GM04504 (cell line): ENCODE measurements at places on chromosomes 16 and 17.
A peak's percentile ranks its signal among the peaks of the same experiment; 100 is the strongest.

GRCh38 chr16:86211800-86212199 lies 298.5 kb upstream of the FOXF1 start:
- DNase-seq, result no peak

DNA sequence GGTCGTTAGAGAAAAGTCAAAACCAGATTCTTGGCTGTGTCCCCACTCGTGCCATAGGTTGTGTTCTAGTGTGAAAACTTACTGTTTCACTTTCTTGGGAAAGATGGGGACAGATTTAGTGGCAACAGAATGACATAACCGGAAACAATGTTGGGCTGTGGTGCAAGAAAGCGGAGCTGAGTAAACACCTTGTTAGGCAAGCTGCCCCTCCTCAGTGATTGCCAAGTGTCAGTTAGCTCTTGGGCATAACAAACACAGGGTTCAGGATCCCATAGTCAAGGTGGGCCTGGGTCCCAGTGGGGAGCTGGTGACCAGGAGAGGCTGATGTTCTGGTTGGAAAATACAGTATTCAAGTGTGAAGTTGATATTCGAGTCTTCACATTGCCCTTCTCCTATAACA lies 15.4 kb downstream of the UBN1 start:
- DNase-seq, result peak; percentile 9

- DNase-seq, result no peak
Measured at GRCh38 chr17:29032857-29033197, 10.1 kb upstream of the PIPOX start.

DNA sequence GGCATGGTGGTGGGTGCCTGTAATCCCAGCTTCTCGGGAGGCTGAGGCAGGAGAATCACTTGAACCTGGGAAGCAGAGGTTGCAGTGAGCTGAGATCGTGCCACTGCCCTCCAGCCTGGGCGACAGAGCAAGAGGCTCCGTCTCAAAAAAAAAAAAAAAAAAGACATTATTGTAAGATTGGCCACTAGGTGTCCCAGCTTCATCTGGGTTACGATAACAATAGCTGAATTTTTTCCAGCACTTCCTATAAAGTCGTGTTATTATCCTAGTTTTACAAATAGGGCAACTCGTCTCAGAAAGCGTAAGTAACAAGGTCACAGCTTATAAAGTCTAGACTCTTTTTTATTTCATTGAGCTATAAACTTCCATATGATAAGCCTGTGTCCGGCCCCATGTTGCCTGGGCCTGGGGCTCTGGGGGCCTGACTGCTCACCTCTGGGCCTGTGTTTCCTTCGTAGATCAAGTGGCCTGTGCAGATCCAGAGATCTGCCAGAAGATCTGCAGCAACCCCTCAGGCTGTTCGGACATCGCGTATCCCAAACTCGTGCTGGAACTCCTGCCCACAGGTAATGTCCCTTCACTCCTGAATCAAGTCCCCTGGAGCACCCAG lies 60.5 kb downstream of the SLC5A11 start:
- DNase-seq, result peak; percentile 1

DNA sequence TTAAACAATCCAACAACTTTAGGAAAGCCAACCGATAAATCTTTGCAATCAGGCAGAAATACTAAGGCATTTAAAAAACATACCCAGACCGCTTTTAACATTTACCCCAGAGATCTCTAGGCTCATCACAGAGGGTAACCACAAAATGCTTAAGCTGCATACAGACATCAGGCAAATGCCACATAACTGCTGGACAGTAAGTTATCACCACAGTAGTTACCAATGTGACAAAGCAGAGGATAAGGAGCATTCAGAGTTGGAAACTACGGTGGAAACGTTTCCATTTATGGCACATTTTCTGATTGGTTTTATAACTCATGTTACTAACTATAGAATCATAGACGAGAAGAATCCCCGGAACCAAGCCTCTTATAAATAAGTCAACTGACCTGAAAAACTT lies 77.5 kb downstream of the KANSL1 start:
- DNase-seq, result no peak

DNA sequence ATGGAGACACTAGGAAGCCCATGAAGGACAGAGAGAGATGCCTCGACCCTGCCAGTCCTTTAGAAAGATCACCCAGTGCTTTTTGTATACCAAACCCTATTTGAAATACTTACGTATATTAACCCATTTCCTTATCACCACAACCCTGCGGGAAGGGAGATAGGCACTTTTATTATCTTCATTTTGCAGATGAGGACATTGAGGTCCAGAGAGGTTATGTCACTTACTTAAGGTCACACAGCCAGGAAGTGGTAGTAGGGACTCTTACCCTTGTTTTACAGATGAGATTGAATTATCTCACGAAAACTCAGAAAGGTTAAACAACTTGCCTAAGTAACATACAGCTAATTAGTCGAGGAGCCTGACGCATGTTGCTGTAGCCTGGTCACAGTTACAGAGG lies 38.2 kb downstream of the IL4R start:
- no peak for DNase-seq

- no peak for DNase-seq
Measured at GRCh38 chr16:984121-984694, 2.6 kb downstream of the SOX8 start.

DNA sequence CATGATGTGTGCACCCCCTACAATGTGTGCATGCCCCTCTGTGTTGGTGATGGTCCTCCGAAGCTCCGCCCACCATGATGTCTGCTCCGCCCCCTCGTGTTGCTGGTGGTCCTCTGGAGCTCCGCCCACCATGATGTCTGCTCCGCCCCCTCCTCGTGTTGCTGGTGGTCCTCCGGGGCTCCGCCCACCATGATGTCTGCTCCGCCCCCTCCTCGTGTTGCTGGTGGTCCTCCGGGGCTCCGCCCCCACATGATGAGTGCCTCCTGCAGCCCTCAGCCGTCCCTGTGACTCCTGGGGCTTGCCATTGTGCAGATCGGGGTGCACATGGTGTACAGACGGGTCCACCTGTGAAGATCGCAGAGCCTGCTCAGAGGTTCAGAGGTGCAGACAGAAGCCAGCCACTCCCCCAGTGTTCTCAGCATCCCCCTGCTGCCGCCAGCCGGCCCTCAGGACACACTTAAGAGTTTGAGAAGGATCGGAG lies 129.1 kb upstream of the CHMP6 start:
- no peak for DNase-seq

DNA sequence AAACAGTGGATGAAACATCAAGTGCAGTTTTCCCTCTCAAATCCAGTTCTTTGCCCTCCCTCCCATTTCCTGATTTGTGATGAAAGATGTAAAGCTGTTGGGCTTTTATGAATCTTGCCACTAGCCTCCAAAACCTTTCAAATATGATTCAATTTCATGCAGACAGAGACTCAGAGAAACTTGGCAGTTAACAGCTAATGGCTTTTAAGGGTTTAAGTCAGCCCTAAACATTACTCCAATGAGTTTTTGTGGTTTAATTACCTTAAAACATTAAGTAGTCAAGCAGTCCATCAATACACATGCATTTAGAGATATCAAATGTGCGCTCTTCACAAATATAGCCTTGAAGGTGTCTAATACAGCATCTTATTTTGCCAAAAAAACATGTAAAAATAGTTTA lies 1594.0 kb upstream of the GOT2 start:
- no peak for DNase-seq

DNA sequence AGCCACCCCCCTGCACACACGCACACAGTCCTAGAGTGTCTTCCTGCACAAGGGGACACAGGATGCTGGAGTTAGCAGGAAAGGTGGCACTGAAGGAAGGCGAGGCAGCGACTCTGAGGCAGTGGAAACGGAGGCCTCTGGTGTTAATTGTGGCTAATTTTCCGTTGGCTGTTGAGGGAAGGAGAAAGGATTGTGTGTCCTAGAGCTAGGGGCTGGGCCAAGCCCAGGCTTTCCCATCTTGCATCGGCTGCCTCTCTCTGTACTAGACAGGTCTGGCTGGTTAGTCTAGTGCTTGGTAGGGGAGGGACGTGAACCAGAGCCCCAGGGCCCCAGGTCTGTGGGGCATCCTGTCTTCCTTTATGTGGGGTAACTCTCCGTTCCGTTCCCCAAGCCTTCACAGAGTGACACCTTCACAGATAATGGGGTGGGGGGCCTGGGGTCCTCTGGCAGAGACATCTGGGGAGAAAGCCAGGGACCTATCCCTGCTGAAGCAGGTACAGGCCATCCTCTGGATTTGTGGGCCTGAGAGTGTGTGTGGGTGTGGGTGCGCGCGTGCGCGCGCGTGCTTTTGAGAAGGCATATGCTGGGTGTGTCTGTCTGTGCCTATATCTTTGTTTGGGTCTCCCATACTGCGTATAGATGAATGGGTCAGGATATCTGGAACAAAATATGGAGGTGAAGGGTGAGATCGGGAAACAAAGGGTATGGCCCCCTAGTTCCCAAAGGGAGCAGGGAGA lies at the start of gene CHD3:
Gene CHD3, plus strand, starts transcription at position 606 of the 737 bp plus-strand sequence. CDS start 212 bp downstream, outside the sequence.
- DNase-seq, result no peak

DNA sequence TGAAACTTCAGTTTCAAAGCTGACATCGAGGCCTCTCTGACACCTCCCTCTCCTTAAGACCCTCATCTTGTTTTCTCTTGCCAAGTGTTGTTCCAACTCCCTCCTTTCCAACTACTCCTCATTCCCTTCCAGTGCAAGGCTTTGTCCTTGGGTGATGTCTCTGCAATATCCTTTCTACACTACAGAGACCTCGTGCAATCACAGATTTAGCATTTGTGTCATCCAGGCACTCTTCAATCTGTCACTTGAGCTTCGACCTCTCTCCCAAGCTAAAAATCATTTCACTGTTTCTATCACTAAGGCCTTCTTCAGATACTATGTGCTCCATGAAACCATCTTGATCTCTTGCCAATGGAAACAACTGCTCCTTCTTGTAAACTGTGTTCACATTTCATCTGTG lies 31.6 kb downstream of the TEKT3 start:
- no peak for DNase-seq
